MCF 10A (cell line): ENCODE measurements at places on chromosomes 11 and 22. TPM values are rescaled to one million over a fixed set of nuclear protein-coding genes. Genes with fewer than 3 reads are reported as not detected.

- H3K27ac ChIP-seq, result peak overlapping the region; percentile 98
- H3K27me3 ChIP-seq, result no peaks in the 10 kb centered on the region
- peaks cover 57% of the 10 kb centered on the region for H3K36me3 ChIP-seq
- H3K4me1 ChIP-seq, result peaks cover 17% of the 10 kb centered on the region
- H3K4me3 ChIP-seq, result peak overlapping the region; percentile 95
- peak; percentile 43 for DNase-seq
Measured at GRCh38 chr11:114059984-114060391, 477 bp downstream of the ZBTB16 start.

Gene ZNF408
- 14.5 and 15.3 TPM in 2 replicates for total RNA-seq

Gene SLC22A25
- not detected in 2 replicates for total RNA-seq

GRCh38 chr11:121650351-121651256 lies 197.8 kb upstream of the SORL1-AS1 start:
- H3K27ac ChIP-seq, result no peak overlapping the region
- H3K36me3 ChIP-seq, result no peaks in the 10 kb centered on the region
- peaks cover 16% of the 10 kb centered on the region for H3K4me1 ChIP-seq
- no peaks in the 10 kb centered on the region for H3K27me3 ChIP-seq
- H3K4me3 ChIP-seq, result no peak overlapping the region

GRCh38 chr22:17083255-17083654 lies 1.5 kb upstream of the IL17RA start:
- H3K27me3 ChIP-seq, result no peaks in the 10 kb centered on the region
- H3K4me3 ChIP-seq, result peak overlapping the region; percentile 84
- peaks cover 14% of the 10 kb centered on the region for H3K4me1 ChIP-seq
- DNase-seq, result no peak
- H3K27ac ChIP-seq, result no peak overlapping the region
- H3K36me3 ChIP-seq, result no peaks in the 10 kb centered on the region

- H3K27ac ChIP-seq, result no peak overlapping the region
Measured at GRCh38 chr22:46780453-46780852, 18.0 kb downstream of the TBC1D22A start.

DNA sequence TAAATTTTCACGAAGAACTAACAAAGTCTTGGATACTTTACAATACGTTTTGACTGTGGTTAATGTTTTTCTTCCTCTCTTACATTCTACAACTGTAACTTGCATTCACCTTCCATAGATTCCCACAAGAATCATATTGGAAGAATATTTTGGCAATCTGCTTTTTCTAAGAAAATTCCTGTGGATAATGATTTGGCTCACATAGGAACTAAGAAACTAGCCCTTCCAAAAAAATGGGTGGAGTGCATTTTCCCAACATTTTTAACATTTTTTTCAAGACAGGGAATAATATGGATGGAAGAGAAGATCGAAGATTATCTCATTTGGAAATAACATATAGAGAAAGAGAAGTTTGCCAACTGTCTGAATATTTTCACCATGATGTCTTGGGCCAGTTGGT lies 256.9 kb upstream of the POU2AF2 start:
- H3K36me3 ChIP-seq, result no peaks in the 10 kb centered on the region

GRCh38 chr22:26941896-26942636 lies 284.7 kb downstream of the MIAT start:
- H3K4me3 ChIP-seq, result no peak overlapping the region
- no peaks in the 10 kb centered on the region for H3K4me1 ChIP-seq
- no peak overlapping the region for H3K27ac ChIP-seq
- peaks cover 27% of the 10 kb centered on the region for H3K27me3 ChIP-seq
- no peak for DNase-seq

Gene UBQLN3
- not detected in 2 replicates for total RNA-seq

Gene UCP2
- total RNA-seq, result not detected in 2 replicates

Gene TP53AIP1
- 4.5 and 5.8 TPM in 2 replicates for total RNA-seq

- H3K4me1 ChIP-seq, result no peaks in the 10 kb centered on the region
- no peak overlapping the region for H3K27ac ChIP-seq
- peak; percentile 48 for DNase-seq
- H3K27me3 ChIP-seq, result no peaks in the 10 kb centered on the region
Measured at GRCh38 chr11:17979770-17980371, 33.0 kb downstream of the SERGEF start.

DNA sequence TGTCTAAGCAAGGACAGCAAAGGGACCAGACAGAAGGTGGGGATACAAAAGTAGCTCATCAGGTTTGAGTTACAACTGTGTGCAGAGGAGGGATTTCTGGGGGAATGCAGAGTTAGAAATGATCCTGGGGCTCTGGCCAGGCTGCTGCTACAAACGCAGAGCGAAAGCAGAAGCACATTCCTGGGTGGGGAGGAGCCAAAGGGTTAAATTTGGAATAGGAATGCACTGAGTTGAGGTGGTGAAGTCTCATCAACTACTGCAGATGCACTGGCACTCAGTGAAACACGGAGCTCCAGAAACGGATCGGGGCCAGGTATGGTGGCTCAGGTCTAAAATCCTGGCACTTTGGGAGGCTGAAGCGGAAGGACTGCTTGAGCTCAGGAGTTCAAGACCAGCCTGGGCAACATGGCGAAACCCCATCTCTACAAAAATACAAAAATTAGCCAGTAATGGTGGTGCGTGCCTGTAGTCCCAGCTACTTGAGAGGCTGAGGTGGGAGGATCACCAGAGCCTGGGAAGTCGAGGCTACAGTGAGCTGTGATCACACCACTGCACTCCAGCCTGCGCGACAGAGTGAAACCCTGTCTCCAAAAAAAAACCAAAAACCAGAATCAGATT lies 3.2 kb downstream of the CHKA start:
- H3K27me3 ChIP-seq, result no peaks in the 10 kb centered on the region
- H3K36me3 ChIP-seq, result no peaks in the 10 kb centered on the region
- no peak overlapping the region for H3K4me3 ChIP-seq
- no peak overlapping the region for H3K27ac ChIP-seq

Gene ADAMTS15
- total RNA-seq, result 0.54 and 0.70 TPM in 2 replicates

Gene UBTFL1
- total RNA-seq, result not detected in 2 replicates

GRCh38 chr11:27372164-27372563 lies 9.1 kb upstream of the CCDC34 start:
- H3K4me1 ChIP-seq, result no peaks in the 10 kb centered on the region
- H3K27ac ChIP-seq, result no peak overlapping the region
- H3K4me3 ChIP-seq, result no peak overlapping the region
- DNase-seq, result no peak

DNA sequence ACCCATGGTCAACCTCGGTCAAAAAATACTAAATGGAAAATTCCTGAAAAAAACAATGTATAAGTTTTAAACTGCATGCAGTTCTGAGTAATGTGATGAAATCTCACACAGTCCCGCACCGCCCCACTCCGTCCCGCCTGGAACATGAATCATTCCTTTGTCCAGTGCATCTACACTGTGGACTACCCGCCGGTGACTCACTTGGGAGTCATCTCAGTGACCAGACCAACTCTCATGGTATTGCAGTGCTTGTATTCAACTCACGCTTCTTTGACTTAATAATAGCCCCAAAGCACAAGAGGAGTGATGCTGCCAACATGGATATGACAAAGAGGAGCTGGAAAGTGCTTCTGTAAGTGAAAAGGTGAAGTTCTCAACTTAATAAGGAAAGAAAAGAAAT lies 48.8 kb downstream of the ARHGAP32 start:
- H3K4me1 ChIP-seq, result peaks cover 32% of the 10 kb centered on the region
- no peaks in the 10 kb centered on the region for H3K27me3 ChIP-seq
- H3K27ac ChIP-seq, result peak overlapping the region; percentile 94
- peak; percentile 100 for DNase-seq
- peaks cover 9% of the 10 kb centered on the region for H3K36me3 ChIP-seq

GRCh38 chr11:64649291-64649697 lies 58.3 kb downstream of the SLC22A12 start:
- no peaks in the 10 kb centered on the region for H3K36me3 ChIP-seq
- no peak overlapping the region for H3K4me3 ChIP-seq
- H3K4me1 ChIP-seq, result no peaks in the 10 kb centered on the region
- peak; percentile 42 for DNase-seq
- H3K27me3 ChIP-seq, result peaks cover 29% of the 10 kb centered on the region

Gene B4GALNT4
- total RNA-seq, result 20.0 and 25.9 TPM in 2 replicates

DNA sequence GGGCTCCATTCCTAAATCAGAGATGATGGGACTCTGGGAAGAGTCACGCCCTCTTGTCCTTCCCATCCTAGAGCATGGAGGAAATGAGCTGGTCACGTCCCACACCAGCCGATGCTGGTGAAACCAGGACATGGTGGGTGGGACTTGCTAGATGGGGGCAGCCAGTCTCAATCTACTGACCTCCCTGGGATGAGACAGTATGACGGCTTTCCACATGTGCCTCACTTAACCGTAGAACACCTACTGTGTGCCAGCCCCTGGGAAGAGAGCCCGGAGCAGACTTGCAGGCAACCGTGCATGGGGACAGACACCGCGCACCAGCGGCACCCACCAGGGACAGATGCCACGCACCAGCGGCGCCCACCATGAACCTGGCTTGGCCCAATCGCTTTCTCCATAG lies 3.8 kb downstream of the OSBPL5 start:
- H3K4me1 ChIP-seq, result peaks cover 19% of the 10 kb centered on the region
- no peaks in the 10 kb centered on the region for H3K27me3 ChIP-seq
- H3K27ac ChIP-seq, result no peak overlapping the region
- peak overlapping the region; percentile 66 for H3K4me3 ChIP-seq
- no peak for DNase-seq

- H3K27ac ChIP-seq, result no peak overlapping the region
- DNase-seq, result no peak
- H3K36me3 ChIP-seq, result no peaks in the 10 kb centered on the region
Measured at GRCh38 chr11:132111316-132111715, 740.9 kb downstream of the NTM start.

DNA sequence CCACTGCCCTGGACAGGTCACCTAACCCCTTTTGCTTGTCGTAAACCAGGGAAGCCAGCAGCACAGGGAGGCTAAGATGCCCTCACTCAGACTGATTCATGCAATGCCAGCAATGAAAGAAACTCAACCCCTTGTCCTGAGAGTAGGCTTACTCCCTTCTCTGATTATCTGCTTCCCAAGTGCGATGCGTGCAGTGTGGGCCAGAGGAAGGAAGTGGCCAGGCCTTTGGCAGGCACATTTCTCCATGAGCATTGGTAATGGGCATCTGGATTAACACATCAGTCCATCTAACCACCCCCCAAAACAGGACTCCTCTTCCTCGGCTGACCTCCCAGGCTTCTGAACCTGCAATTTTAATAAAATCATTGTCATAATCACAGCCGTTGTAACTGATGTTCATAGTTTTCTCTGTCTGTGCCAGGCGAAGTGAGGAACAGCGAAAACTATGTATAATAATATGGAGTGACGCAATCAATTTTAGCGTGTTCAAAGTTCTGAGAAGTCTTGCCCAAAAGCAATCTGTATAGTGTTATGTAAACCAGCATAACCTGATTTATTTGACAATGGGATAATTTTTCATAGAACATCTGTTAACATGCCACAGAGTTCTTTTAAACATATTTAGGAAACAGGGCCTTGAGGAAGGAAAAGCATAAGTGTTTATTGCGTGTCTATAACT lies 33.9 kb downstream of the TST start:
- H3K4me3 ChIP-seq, result no peak overlapping the region
- no peaks in the 10 kb centered on the region for H3K36me3 ChIP-seq
- DNase-seq, result no peak
- H3K27ac ChIP-seq, result no peak overlapping the region

DNA sequence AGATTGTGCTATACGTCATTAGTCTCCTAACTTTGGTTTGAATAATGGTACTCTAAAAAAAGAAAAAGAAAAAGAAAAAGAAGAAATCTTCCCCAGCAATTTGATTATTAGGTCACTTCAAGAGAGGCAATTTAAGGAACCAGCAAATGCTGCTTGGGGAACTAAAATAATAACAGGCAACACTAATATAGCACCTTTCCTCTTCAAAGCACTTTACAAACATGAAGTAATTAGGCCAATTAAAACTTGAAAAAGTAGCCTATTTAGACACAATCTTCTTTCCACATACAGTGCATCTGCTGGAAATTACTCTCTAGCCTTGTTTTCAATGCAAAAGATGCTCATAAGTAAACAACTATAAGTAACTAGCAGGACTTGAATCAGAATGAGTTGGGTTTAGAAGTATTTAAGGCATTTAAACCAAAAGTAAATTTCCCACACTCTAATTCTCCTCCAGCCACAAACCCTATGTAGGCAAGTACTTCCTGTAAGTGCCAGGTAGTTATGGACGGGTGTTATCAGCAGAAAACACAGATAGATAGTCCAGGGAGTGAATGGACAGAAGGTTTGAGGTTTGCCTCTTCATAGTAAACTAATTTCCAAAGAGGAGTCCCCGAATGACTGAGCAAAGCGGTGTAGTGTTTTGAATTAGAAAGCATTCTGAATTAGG lies 44.5 kb downstream of the LRRC4C start:
- no peaks in the 10 kb centered on the region for H3K4me1 ChIP-seq
- H3K27ac ChIP-seq, result no peak overlapping the region
- no peak for DNase-seq
- no peak overlapping the region for H3K4me3 ChIP-seq

GRCh38 chr11:95714843-95715776 lies 74.5 kb downstream of the FAM76B start:
- H3K27ac ChIP-seq, result no peak overlapping the region
- no peak overlapping the region for H3K4me3 ChIP-seq
- H3K27me3 ChIP-seq, result no peaks in the 10 kb centered on the region
- H3K36me3 ChIP-seq, result no peaks in the 10 kb centered on the region
- H3K4me1 ChIP-seq, result peaks cover 7% of the 10 kb centered on the region

- no peak overlapping the region for H3K4me3 ChIP-seq
- H3K4me1 ChIP-seq, result peaks cover 39% of the 10 kb centered on the region
Measured at GRCh38 chr11:19594326-19594725, 118.3 kb upstream of the NAV2 start.

Gene TBX1
- total RNA-seq, result not detected in 2 replicates

GRCh38 chr22:48673806-48674500 lies 1153.7 kb downstream of the BRD1 start:
- no peak for DNase-seq
- no peak overlapping the region for H3K4me3 ChIP-seq
- H3K27me3 ChIP-seq, result no peaks in the 10 kb centered on the region
- H3K27ac ChIP-seq, result no peak overlapping the region

- H3K27ac ChIP-seq, result no peak overlapping the region
- H3K36me3 ChIP-seq, result no peaks in the 10 kb centered on the region
- DNase-seq, result peak; percentile 70
- peaks cover 6% of the 10 kb centered on the region for H3K4me1 ChIP-seq
- H3K27me3 ChIP-seq, result no peaks in the 10 kb centered on the region
Measured at GRCh38 chr11:27201454-27202302, 161.1 kb downstream of the BBOX1 start.

GRCh38 chr22:37045958-37046357 lies 5.6 kb upstream of the KCTD17 start:
- H3K4me1 ChIP-seq, result peaks cover 2% of the 10 kb centered on the region
- H3K27ac ChIP-seq, result no peak overlapping the region
- H3K4me3 ChIP-seq, result no peak overlapping the region
- H3K36me3 ChIP-seq, result no peaks in the 10 kb centered on the region
- DNase-seq, result peak; percentile 31

Gene H19
- total RNA-seq, result 61.0 and 152 TPM in 2 replicates

Gene OR6M1
- total RNA-seq, result not detected in 2 replicates

- no peaks in the 10 kb centered on the region for H3K4me1 ChIP-seq
- no peak for DNase-seq
- no peak overlapping the region for H3K4me3 ChIP-seq
- H3K27me3 ChIP-seq, result peaks cover 26% of the 10 kb centered on the region
- no peak overlapping the region for H3K27ac ChIP-seq
- no peaks in the 10 kb centered on the region for H3K36me3 ChIP-seq
Measured at GRCh38 chr11:44658506-44658850, 68.3 kb upstream of the TSPAN18 start.
